ENCODE measurements at places on chromosomes 1 and 21. TPM values are rescaled to one million over a fixed set of nuclear protein-coding genes. Genes with fewer than 3 reads are reported as not detected.

The CCDC190 gene
- 0.10 TPM for total RNA-seq

DNA sequence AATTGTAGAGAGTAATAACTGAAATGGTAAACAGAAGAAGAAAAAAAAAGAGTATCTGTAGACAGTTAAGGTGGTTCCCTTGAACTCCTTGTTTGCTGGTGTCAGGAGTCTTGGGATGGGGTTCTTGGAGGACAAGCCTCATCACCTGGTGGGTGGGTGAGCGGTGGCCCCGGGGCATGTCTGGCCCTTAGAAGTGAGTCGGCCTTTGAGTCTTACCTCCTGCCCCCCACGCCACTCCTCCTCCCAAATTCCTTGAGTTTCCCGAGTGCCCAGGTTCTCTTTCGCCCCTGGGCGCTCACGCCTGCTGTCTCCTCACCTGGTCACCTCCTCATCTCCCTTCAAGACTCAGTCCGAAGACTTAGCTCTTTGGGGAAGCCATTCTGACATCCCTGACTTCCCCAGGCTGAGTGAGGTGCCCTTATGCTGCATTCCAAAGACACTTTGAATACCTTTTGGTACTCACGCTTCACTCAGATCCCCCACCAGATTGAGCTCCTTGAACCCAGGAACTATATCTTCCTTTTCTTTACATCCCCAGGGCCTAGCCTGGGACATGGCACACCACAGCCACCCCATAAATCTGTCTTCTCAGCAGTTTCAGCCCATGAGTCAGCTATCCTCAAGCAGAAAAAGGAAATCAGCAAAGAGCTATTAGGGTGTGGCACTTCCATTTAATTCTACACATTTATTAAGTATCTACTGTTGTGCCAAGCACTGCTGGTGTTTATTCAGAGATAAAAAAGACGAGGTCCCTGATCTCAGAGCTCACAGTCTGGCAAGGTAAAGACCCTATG is 13.5 kb upstream of the IKBKE start:
- DNase-seq = no peak

The TMEM82 gene
- total RNA-seq = not detected

- no peak for DNase-seq
Observed at GRCh38 chr21:43376478-43376882, 50.5 kb downstream of the SIK1 start.

The ADAM15 gene
- total RNA-seq = 33.3 TPM

The AMPD1 gene
- 8.1 TPM for total RNA-seq

The C1orf115 gene
- total RNA-seq = not detected

The PDPN gene
- total RNA-seq = 0.99 TPM

DNA sequence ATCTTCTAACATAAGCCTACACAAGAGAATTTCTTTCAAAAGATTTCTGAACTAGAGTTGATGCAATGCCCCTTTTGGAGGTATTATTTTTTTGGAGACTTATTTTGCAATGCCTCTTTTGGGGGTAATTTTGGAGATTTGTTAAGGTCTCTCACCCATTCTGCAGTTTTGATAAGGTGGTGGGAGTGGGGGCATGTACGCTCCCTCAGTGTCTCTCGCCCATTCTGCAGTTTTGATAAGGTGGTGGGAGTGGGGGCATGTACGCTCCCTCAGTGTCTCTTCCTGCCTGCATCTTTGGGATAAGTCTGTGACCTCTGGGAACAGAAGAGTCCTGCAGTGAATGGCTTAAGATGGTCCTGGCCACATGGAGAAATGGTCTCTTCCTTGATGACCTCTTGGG is 312.2 kb downstream of the ZP4 start:
- no peak for DNase-seq

GRCh38 chr1:78950826-78951225 is 55.7 kb downstream of the ADGRL4 start:
- DNase-seq = no peak

The UBE2U gene
- total RNA-seq = not detected

The OR2L8 gene
- not detected for total RNA-seq

The TDRD10 gene
- not detected for total RNA-seq

DNA sequence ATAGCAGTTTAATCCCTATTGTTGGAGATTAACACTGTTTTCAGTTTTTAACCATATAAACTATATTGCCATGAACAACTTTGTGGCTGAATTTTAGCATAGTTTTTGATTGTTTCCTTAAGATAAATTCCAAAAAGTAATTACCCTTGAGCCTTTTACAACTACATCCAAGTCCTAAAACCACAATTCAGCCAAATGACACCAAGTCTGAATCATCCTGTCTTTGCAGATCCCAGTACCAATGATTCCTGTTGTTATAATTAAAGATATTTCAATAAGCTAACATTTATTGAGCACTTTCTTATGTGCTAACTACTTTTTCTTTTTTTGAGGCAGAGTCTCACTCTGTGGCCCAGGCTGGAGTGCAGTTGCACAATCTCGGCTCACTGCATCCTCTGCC is 35.6 kb downstream of the IL23R start:
- DNase-seq = no peak

DNA sequence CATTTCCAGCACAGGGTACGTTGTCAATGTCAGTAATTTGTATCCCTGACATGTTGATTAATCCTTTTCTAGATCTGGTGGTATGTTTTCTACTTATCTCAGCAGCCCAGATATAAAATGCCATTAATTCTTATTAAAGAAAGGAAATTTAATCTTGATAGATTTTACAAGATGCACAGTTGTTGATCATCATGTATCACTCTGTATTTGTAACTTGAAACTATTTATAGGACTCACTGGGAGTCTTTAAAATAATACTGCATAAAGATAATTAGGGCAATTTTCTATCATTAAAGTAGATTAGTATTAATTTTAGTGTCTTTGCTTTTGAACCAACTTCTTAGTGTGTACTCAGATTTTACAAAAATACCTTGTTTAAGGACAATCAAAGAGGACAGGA is 84.9 kb downstream of the GREM2 start:
- no peak for DNase-seq

DNA sequence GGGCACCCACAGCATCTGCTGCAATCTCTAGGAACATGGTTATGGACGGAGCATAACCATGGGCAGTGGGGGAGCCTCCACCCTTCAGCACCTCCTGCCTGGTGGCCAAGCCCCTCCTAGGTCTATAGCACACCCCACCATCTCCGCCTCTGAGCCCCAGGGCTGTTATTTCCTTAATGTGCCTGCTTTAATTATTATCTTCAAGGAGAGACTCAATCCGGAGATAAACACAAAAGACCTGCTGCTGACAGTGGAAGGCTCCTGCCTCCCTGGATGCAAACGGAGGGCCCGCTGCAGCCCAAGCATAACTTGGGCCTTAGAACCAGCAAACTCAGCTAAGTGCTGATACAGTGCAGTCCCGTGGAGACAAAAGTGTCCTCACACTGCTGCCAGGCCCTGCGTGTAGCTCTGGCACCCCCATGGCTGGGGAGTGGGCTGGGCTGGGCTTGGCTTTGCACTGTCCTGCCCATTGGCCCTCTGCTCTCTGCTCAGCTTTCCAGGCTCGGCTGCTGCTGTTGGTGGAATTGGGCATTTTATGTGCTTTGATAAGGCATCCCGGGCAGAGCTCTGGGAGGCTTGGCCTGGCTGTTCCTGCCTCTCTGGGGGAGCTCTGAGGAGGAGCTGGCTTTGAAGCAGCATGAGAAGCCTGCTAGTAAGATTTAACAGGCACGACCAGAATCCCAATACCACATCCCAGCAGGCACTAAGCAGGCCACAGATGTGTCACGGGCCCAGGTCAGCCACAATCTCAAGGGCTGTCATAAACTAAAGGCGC is 620.2 kb downstream of the PTPRU start:
- no peak for DNase-seq

DNA sequence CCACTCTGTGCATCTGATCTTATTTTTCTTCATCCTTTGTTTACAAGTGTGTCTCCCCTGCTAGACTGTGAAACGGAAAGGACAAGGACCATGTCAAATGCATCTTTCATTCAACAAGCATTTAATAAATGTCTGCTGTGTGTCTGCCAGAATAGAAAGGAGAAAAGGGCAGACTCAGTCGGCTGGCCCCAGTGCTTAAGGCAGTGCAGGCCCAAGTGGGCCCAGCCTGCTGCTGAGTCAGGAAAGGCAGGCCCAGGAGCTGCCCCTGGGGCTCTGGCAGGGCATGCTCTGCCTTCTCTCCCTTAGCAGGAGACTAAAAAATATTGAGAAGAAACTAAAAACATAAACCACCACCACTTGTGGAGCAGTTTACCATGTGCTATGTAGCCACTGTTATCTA is 38.1 kb downstream of the PLEKHA6 start:
- peak; percentile 45 for DNase-seq

The LCE6A gene
- not detected for total RNA-seq

- DNase-seq = no peak
Observed at GRCh38 chr21:45392573-45392971, 12.4 kb upstream of the COL18A1 start.

The HFM1 gene
- total RNA-seq = not detected

The GREM2 gene
- total RNA-seq = 0.08 TPM

The PGLYRP4 gene
- total RNA-seq = not detected

DNA sequence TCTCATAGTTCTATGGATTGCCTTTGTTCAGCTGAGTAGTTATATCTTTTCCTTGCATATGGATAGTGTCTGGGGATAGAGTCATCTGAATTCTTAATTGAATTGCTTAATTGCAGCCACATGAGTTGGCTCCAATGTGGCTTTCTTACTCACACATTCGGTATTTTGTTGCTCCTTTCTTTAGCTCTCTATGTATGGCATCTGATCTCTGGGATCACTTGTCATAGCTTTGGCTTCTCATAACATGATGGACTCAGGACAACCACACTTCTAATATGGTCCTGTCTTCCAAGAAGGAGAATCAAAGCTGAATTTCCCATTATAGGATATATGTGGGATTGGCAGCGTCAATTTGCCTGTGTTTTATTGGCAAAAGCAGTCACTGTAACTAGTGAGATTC is 716.2 kb downstream of the NCAM2 start:
- DNase-seq = peak; percentile 81

- peak; percentile 3 for DNase-seq
Observed at GRCh38 chr21:37006486-37007291, at the start of gene RIPPLY3. Gene RIPPLY3 (plus strand): TSS chr21:37006702. CDS start chr21:37006773, 71 bp downstream.

- no peak for DNase-seq
Observed at GRCh38 chr1:50271968-50272578, 151.2 kb downstream of the DMRTA2 start.

GRCh38 chr21:17612023-17612564 is 607 bp downstream of the BTG3 start:
- DNase-seq = no peak

The RGS21 gene
- total RNA-seq = not detected

The SLC9C2 gene
- total RNA-seq = not detected

DNA sequence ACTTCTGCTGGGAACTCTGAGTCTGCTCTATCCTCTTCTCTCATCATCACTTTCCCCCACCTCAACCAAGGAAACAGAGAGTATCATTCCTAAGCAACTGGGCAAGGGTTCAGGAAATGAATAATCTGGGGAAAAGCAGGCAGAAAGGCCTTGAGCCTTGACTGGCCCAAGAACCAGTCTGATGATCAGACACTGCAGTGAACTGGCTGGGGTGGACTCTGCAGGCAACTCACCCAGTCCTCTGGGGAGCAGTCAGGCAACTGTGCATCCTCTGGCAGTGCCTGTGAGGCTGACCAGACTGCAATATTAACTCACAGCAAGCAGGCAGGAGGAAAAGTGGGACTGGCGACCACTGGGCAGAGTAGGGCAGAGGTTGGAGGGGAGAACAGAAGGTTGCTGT is 991 bp downstream of the ANKRD35 start:
- no peak for DNase-seq

The STYXL2 gene
- total RNA-seq = 46.6 TPM

DNA sequence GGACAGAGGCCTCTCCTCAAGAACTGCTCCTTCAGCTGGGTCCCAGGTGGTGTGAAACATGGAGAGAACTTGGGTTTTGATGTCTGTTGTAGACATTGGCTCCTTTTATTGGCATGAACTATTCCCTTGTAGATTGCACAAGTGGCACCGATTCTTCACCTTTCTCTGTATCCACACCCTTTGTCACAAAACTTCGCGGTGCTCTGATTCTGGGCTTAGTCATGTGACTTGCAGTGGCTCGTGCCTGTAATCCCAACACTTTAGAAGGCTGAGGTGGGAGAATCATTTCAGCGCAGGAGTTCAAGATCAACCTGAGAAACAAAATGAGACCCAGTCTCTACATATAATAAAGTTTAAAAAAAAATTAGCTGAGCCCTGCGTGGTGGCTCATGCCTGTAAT is 42.5 kb upstream of the EYA3 start:
- no peak for DNase-seq

DNA sequence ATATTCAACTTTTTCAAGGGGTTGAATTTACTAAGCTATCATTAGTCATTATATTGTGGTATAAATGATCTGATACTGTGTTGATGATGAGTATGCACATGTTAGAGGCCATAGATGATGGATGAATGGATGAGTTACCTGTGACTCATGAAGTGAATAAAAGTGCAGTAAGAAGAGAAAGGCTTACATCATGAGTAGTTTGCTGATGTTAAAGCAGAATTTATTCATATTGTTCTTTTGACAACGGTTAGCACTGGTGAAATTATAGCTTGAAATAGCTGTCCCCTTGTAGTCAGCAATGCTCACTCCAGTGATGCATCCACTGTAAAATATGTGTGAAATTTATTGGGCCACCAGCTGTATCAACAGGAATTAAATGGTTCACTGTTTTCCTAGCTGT is 541.0 kb upstream of the ZRANB2 start:
- peak; percentile 14 for DNase-seq

The MAD2L2 gene
- 53.3 TPM for total RNA-seq

The KMO gene
- 0.10 TPM for total RNA-seq

The RAD54L gene
- 0.59 TPM for total RNA-seq

- no peak for DNase-seq
Observed at GRCh38 chr1:163055531-163055930, 13.6 kb upstream of the RGS4 start.

The GJC2 gene
- 0.26 TPM for total RNA-seq

The KCNN3 gene
- 30.8 TPM for total RNA-seq

DNA sequence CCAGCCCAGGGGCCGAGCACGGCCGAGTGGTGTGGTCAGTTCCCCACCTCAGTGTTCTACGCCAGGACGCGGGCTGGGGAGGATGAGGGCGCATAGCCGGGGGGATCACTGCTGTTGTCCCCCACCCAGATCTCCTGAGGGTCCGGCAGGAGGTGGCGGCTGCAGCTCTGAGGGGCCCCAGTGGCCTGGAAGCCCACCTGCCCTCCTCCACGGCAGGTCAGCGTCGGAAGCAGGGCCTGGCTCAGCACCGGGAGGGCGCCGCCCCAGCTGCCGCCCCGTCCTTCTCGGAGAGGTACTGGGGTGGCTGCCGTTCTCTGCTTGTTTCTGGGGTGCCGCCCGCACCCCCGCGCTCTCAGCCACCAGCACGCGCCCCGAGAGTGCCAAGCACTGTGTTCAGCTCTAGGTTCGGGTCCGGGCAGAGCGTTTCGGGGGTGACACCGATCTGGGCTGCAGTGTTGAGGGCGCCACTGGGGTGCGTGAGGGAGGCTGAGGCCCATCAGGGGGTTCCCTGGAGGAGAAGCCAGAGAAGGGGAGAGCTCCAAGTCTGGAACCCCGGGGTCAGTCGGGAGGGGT is 17.4 kb downstream of the SAMD11 start:
- DNase-seq = no peak

The ZNF648 gene
- not detected for total RNA-seq

The TMEM183A gene
- total RNA-seq = 90.5 TPM

The RGS8 gene
- total RNA-seq = not detected

The C1QA gene
- total RNA-seq = not detected

All from myocyte (in vitro differentiated cells).